ENCODE measurements at places on chromosomes 12 and 14. TPM values are rescaled to one million over a fixed set of nuclear protein-coding genes. Genes with fewer than 3 reads are reported as not detected.

TMEM229B gene
- 0.07 TPM for total RNA-seq

AMHR2 gene
- not detected for total RNA-seq

GALNT8 gene
- 2.7 TPM for total RNA-seq

ANKS1B gene
- 0.07 TPM for total RNA-seq

FMNL3 gene
- 80.3 TPM for total RNA-seq

ENDOU gene
- not detected for total RNA-seq

PTGER2 gene
- total RNA-seq: not detected

PRPH gene
- 0.26 TPM for total RNA-seq

CPNE8 gene
- 8.4 TPM for total RNA-seq

EGLN3 gene
- total RNA-seq: 0.21 TPM

AHSA1 gene
- total RNA-seq: 102 TPM

LBHD2 gene
- total RNA-seq: not detected

SAMD15 gene
- total RNA-seq: 1.8 TPM

TMTC1 gene
- 49.9 TPM for total RNA-seq

LRRC10 gene
- not detected for total RNA-seq

PLEKHG7 gene
- total RNA-seq: 0.07 TPM

SELPLG gene
- total RNA-seq: 0.07 TPM

TMEM121 gene
- 8.4 TPM for total RNA-seq

WNT1 gene
- total RNA-seq: not detected

TDP1 gene
- total RNA-seq: 39.2 TPM

MAP1LC3B2 gene
- 1.7 TPM for total RNA-seq

MED6 gene
- 32.0 TPM for total RNA-seq

POU6F1 gene
- total RNA-seq: 1.3 TPM

GUCY2C gene
- not detected for total RNA-seq

AICDA gene
- total RNA-seq: not detected

CLEC4C gene
- total RNA-seq: not detected

PHETA1 gene
- total RNA-seq: 7.5 TPM

DDX54 gene
- 47.5 TPM for total RNA-seq

CLEC2A gene
- not detected for total RNA-seq

EML1 gene
- total RNA-seq: 71.6 TPM

SLCO1B1 gene
- total RNA-seq: not detected

IFT81 gene
- 8.2 TPM for total RNA-seq

TM9SF1 gene
- total RNA-seq: 48.9 TPM

All from pulmonary artery endothelial cell (primary cell).